Stimulated activated CD4-positive, alpha-beta T cell treated with anti-CD3 and anti-CD28 coated beads, Interleukin-12 subunit alpha, Interleukin-12 subunit beta, amount 100 ng/mL, for 24 hours (primary cell): ENCODE measurements at places on chromosomes 6 and 20.

- DNase-seq, result no peak
Observed at GRCh38 chr20:51725584-51726176, 42.5 kb downstream of the ATP9A start.

- no peak for DNase-seq
Observed at GRCh38 chr6:82073484-82073883, 174.1 kb downstream of the IBTK start.

DNA sequence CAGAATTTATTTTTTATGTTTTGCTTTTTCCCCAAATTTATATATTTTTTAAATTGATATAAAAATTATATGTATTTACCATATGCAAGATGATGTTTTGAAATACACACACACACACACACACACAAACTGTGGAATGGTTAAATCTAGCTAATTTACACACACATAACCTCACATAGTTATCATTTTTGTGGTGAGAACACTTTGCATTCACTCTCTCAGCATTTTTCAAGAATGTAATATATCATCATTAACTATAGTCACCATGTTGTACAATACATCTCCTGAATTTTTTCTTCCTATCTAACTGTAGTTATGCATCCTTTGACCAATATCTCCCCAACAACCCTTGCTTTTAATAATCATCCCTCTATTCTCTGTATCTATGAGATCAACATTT lies 52.2 kb downstream of the GFRAL start:
- DNase-seq, result no peak

- no peak for DNase-seq
Observed at GRCh38 chr6:49333345-49334125, 129.5 kb downstream of the MMUT start.

DNA sequence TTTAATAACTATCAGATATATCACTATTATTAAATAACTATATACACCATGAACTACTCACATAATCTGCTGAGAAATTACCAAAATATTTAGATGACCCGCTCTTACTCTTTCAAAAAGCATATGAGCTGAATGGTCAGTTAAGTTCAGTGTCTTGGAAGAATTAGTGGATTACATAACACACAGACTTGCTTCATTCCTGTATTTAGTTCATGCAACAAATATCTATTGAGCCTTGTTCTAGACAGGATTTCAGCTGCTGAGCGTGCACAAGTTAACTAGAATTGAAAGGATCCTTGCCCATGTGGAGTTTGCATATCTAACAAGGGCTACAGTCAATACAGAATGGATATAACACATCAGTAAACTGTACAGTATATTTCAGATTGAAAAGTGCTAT lies 566.2 kb downstream of the CBLN4 start:
- DNase-seq, result no peak
